Endodermal cell (in vitro differentiated cells): ENCODE measurements at places on chromosomes 5 and 9. TPM values are rescaled to one million over a fixed set of nuclear protein-coding genes. Genes with fewer than 3 reads are reported as not detected.

TUSC1 gene
- total RNA-seq = 5.8 to 13.3 TPM (median 12.2 TPM) in 3 replicates

DRD1 gene
- 0.16 to 0.53 TPM (median 0.34 TPM) in 3 replicates for total RNA-seq

IFNB1 gene
- not detected in 3 replicates for total RNA-seq

RUSC2 gene
- 17.2 and 18.1 TPM in 2 replicates for total RNA-seq

SLC45A2 gene
- not detected in 3 replicates for total RNA-seq

CENPK gene
- total RNA-seq = 47.2 and 49.9 TPM in 2 replicates

CCNO gene
- total RNA-seq = 9.1 and 9.7 TPM in 2 replicates

SLF1 gene
- total RNA-seq = 20.2 to 32.4 TPM (median 32.4 TPM) in 3 replicates
